ENCODE measurements at places on chromosomes 16 and 17. TPM values are rescaled to one million over a fixed set of nuclear protein-coding genes. Genes with fewer than 3 reads are reported as not detected.

KRT12 gene
- not detected for total RNA-seq

ATMIN gene
- total RNA-seq, result 44.3 TPM

ZACN gene
- not detected for total RNA-seq

SULT1A4 gene
- total RNA-seq, result 1.1 TPM

KRTAP9-4 gene
- not detected for total RNA-seq

SDR42E1 gene
- total RNA-seq, result 0.09 TPM

C17orf50 gene
- not detected for total RNA-seq

PRKCB gene
- total RNA-seq, result under 0.01 TPM

TEX14 gene
- total RNA-seq, result under 0.01 TPM

DOK4 gene
- total RNA-seq, result 36.4 TPM

HSF5 gene
- total RNA-seq, result not detected

IL32 gene
- 8.2 TPM for total RNA-seq

KRT39 gene
- total RNA-seq, result not detected

MRM1 gene
- total RNA-seq, result 3.4 TPM

PRRT2 gene
- total RNA-seq, result 1.3 TPM

TBC1D3K gene
- under 0.01 TPM for total RNA-seq

SLC5A11 gene
- total RNA-seq, result not detected

ZG16 gene
- total RNA-seq, result not detected

WIPF2 gene
- total RNA-seq, result 4.6 TPM
